Ammon's horn (tissue), 1 donor: ENCODE measurements at places on chromosomes 11 and 22.
A peak's percentile ranks its signal among the peaks of the same experiment; 100 is the strongest.

DNA sequence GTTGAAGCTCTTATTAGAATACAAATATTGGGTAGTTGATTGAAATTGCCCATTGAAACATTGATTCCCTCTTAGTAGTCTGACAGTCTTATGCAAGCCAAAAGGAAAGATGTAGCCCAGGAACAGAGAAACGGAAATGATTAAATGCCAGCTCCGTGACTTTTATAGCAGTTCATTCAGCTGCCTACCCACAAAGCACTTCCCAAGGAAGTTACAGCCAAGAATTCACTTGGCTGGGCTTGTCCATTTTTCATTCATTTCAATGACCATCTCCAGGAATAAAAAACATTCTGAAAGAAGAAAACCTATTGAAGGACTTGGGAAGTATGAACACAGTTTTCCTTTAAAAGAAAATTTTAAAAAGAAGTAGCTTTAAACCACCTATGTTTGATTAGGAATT lies 62.0 kb downstream of the NCAM1 start:
- DNase-seq: peak; percentile 15

GRCh38 chr11:87260811-87261210 lies 223.1 kb downstream of the TMEM135 start:
- DNase-seq: no peak

DNA sequence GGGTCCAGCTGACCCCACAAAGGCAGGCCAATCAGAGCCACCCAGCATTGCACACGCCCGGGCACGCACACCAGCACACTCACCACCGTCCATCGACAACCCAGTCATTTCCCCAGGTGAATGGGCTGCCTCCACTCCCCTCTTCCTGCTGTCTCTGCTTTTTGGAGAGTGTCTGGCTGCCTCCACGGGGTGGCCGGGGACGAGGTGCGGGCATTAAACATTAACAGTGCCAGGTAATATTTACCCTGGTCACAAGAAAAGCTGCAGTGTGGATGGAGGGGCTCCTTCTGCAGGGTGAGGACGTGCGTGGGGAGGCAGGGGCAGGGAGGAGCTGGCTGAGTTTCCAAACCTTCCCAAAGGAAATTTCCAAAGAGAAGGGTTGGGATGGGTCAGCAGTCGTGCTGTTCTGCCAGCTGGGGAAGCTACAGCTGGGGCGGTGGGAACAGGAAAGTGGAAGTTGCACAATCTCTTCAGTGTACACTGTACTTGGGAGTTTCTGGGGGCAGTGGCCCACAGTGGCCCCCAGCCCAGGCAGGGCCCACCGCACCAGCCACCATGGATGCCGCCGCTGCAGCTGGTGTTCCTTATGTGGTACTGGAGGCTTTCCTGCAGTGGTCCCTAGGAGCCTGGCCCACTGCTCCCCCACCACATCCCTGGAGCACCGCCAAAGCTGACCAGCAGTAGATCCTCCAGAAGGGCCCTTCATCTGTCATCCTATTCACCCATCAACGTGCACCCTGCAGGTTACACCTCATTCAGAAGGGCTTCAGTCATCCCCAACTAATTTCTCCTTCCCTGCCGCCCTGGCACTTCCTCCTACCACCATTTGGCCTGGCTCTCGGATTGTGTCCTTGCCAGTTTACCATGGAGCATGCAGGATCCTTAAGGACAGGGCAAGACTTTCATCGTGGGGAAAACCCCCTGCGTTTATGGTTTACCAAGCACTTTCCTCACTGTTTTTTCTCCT lies at the start of gene FXYD2:
Gene FXYD2 (minus strand): TSS at position 174 of the 967 bp plus-strand sequence. CDS start 66 bp downstream, at position 108.
- DNase-seq: no peak

DNA sequence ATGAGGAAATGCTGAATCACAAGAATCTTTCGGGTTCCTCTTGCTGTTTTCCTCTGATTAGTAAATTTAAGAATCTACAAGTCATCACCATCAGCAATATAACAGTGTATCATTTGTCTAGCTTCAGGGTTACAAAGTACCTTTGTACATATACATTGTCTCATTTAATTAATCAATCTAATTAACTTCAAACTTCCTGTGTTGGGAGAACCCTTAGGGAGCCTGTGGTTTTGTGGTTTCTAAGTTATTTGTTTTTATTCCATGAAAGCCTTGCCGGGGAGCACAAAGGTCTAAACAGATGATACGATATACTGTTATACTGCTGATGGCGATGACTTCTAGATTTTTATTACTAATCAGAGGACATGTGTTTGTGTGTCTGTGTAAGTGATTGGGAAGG lies 41.0 kb downstream of the TIMP3 start:
- DNase-seq: no peak

GRCh38 chr11:46445920-46446771 lies 54.6 kb upstream of the CHRM4 start:
- peak; percentile 39 for DNase-seq
